Mesenchymal stem cell (in vitro differentiated cells and primary cell): ENCODE measurements at places on chromosomes 7 and 10.
A peak's percentile ranks its signal among the peaks of the same experiment; 100 is the strongest.

GRCh38 chr7:38142736-38143135 lies 35.3 kb upstream of the STARD3NL start:
- no peak overlapping the region for H3K27ac ChIP-seq
- DNase-seq: no peak
- no peaks in the 10 kb centered on the region for H3K36me3 ChIP-seq

DNA sequence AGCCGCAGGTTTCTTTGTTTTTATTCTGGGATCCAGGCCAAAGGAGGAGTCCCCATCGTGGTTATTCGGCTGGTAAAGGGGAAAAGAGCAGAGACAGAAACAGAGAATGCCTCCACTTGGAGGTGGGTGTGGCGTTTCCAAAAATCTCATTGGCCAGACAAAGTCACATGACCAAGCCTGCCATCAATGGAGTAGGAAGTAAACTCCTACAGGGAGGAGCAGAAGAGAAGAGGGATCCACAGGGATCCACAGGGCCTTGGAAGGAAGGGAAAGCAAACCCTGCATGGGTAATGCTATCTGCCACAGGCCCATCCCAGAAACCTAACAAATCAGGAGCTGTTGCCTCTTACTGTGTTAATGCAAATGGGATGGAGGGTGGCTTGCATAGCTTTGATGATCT lies 425.7 kb upstream of the GALNT17 start:
- H3K27me3 ChIP-seq: no peaks in the 10 kb centered on the region
- no peak overlapping the region for H3K4me3 ChIP-seq
- DNase-seq: no peak

DNA sequence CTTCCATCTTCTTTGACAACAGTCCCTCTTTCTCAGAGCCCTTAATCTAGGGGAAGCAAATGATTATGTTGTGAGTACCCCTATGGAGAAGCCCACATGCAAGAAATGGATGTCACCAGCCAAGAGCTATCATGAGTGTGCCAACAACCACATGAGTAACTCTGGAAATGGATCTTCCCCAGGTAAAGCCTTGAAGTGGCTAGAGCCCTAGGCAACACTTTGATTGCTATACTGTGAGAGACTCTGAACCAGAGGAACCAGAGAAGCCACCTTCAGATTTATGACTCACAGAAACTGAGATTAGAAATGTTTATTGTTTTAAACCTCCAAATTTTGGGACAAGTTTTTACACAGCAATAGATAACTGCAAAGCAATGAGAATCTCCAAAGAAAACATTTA lies 60.9 kb upstream of the COL1A2 start:
- DNase-seq: no peak
- no peak overlapping the region for H3K4me3 ChIP-seq
- H3K36me3 ChIP-seq: no peaks in the 10 kb centered on the region
- H3K27ac ChIP-seq: no peak overlapping the region
- no peaks in the 10 kb centered on the region for H3K4me1 ChIP-seq
- no peaks in the 10 kb centered on the region for H3K27me3 ChIP-seq

GRCh38 chr7:51312951-51313737 lies 3.5 kb downstream of the COBL start:
- H3K4me1 ChIP-seq: peaks cover 20% of the 10 kb centered on the region
- H3K27ac ChIP-seq: no peak overlapping the region
- peaks cover 46% of the 10 kb centered on the region for H3K27me3 ChIP-seq
- no peak for DNase-seq
- no peaks in the 10 kb centered on the region for H3K36me3 ChIP-seq
- H3K4me3 ChIP-seq: no peak overlapping the region

- DNase-seq: no peak
- H3K36me3 ChIP-seq: no peaks in the 10 kb centered on the region
- H3K27ac ChIP-seq: no peak overlapping the region
- no peak overlapping the region for H3K4me3 ChIP-seq
- H3K27me3 ChIP-seq: no peaks in the 10 kb centered on the region
- H3K4me1 ChIP-seq: no peaks in the 10 kb centered on the region
These were observed 86.9 kb downstream of the CPXM2 start for GRCh38 chr10:123804716-123805115.

- H3K36me3 ChIP-seq: no peaks in the 10 kb centered on the region
- DNase-seq: no peak
- H3K4me3 ChIP-seq: no peak overlapping the region
These were observed 50.9 kb downstream of the ANK3 start for GRCh38 chr10:60338786-60339185.

DNA sequence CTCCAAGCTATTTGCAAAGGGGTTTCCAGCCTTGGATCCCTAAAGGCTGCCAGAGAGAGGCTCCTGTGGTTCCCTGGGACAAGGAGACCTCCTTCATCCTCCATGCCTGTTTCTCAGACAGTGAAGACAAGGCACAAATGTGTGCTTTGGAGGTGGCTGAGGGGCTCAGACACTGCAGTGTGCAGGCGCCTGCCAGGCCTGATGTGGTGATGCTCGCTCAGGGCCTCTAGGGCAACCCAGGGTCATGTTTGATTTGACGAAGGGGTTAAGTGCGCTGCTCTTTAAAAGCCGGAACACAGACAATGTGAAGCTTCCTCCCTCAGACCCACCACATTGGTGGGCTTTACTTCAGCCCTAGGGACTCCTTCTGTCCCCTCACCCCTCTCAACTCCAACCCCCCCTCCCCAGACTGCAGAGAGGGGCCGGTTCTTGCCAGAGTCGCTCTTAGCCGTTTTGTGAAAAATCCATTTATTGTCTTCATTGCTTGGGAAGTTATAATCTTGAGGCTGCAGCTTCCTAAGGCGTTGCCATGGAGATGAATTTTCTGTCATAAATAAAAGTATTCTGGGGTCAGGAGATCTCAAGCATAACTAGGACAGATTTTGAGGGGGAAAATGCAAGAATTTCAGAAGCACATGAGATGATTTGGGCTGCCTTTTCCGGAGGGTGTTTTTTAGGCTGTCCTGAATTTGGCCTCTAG lies 35.8 kb downstream of the PDGFA start:
- no peak overlapping the region for H3K4me3 ChIP-seq
- H3K27me3 ChIP-seq: peaks cover 72% of the 10 kb centered on the region
- no peaks in the 10 kb centered on the region for H3K36me3 ChIP-seq
- DNase-seq: no peak
- no peak overlapping the region for H3K27ac ChIP-seq

DNA sequence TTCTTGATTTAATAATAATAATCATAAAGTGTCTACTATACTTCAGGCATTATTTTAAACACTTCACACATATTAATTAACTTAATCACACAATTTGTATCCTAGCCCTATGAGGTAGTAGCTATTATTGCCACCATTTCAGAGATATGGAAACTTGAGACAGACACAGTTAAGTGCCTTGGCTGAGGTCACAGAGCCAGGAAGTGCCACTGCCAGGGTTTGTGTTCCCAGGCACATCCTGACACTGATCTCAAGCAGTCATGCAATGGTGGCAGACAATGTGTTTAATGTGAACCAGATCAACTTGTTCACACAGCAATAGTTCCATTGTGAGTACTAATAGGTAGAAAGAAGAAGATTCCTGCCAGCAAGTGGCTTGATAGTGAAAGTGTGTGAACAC lies 666.0 kb downstream of the SUGCT start:
- H3K4me3 ChIP-seq: no peak overlapping the region
- H3K4me1 ChIP-seq: no peaks in the 10 kb centered on the region

- no peak for DNase-seq
- no peak overlapping the region for H3K4me3 ChIP-seq
- no peak overlapping the region for H3K27ac ChIP-seq
- H3K4me1 ChIP-seq: peaks cover 8% of the 10 kb centered on the region
- no peaks in the 10 kb centered on the region for H3K36me3 ChIP-seq
These were observed 19.6 kb downstream of the DLG5 start for GRCh38 chr10:77906951-77907421.

DNA sequence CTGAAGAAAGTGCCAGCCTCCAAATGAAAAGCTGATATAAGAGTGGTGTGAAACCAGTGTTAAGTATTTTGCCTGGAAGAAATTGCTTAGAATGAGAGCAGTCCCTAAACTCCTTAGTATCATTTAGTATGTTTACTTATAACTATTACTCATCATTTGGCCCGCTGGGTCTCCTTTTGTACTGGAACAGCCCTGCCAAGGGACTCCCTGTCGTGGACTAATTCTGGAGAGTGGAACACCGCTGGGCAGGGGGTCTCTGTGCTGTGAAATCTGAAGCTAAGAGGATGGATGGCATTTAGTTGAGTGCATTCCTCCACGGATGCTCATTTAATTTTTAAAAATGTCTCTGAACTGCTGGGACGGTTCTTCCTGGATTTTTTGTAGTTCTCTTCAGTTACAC lies 889.9 kb upstream of the C7orf33 start:
- H3K4me1 ChIP-seq: no peaks in the 10 kb centered on the region
- H3K36me3 ChIP-seq: no peaks in the 10 kb centered on the region
- DNase-seq: no peak
- no peaks in the 10 kb centered on the region for H3K27me3 ChIP-seq

DNA sequence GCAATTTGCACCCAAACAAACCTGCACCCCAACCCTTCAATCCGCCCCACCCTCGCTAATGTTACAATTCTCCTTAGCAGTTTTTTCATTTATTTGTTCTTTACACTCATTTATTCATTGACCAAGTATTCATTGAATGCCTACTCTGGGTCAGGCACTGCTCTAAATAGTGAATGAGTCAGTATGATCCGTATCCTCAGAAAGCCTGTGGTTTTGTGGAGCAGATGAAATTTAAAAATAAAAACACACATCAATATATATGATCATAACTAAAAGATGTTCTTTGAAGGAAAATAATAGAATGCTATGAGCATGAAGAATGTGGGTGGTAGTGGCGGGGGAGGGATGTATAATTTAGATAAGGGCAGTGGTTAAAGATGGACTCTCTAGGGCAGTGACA lies 13.3 kb downstream of the IFIT5 start:
- H3K27me3 ChIP-seq: no peaks in the 10 kb centered on the region
- H3K4me3 ChIP-seq: no peak overlapping the region
- H3K36me3 ChIP-seq: no peaks in the 10 kb centered on the region
- peaks cover 9% of the 10 kb centered on the region for H3K4me1 ChIP-seq

- no peak for DNase-seq
- no peaks in the 10 kb centered on the region for H3K27me3 ChIP-seq
- no peak overlapping the region for H3K27ac ChIP-seq
- H3K4me1 ChIP-seq: peaks cover 7% of the 10 kb centered on the region
These were observed 116.4 kb upstream of the KLF6 start for GRCh38 chr10:3901370-3901769.

DNA sequence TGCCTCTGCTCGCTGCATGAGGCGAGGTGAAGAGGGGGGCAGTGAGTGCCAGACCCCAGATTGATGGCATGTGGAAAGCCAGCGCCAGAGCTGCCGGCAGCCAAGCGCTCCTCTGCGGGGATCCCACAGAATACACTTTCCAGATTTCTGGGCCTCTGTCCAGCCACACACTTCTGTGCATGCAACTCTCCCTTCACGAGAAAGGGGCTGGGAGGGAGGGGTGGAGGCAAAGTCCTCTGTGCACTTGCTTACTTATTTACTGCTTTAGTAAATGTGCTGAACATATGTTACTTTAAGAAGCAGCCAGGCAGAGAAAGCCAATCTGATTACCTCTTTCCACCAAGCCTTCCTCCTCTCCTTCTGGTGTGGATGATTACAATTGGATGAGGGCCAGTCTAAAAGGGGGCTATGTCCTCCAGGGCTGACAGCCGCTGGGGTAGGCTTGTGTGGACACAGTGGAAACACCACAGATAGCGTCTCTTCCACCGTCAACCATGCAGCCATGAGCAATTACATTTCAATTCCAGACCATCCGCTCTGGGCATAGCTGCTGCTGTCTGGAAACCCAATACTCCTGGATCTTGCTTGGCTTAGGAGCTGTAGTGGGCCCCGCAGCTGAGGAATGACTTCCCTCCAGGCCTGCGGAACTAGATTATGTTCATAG lies 322.8 kb upstream of the ANKRD30A start:
- no peak overlapping the region for H3K27ac ChIP-seq
- peak; percentile 1 for DNase-seq
- no peaks in the 10 kb centered on the region for H3K27me3 ChIP-seq
- no peak overlapping the region for H3K4me3 ChIP-seq
- H3K36me3 ChIP-seq: no peaks in the 10 kb centered on the region

- H3K36me3 ChIP-seq: no peaks in the 10 kb centered on the region
- H3K4me1 ChIP-seq: no peaks in the 10 kb centered on the region
- no peak overlapping the region for H3K4me3 ChIP-seq
- no peak overlapping the region for H3K27ac ChIP-seq
- H3K27me3 ChIP-seq: no peaks in the 10 kb centered on the region
- no peak for DNase-seq
These were observed 165.3 kb downstream of the AGMO start for GRCh38 chr7:15396210-15397158.

DNA sequence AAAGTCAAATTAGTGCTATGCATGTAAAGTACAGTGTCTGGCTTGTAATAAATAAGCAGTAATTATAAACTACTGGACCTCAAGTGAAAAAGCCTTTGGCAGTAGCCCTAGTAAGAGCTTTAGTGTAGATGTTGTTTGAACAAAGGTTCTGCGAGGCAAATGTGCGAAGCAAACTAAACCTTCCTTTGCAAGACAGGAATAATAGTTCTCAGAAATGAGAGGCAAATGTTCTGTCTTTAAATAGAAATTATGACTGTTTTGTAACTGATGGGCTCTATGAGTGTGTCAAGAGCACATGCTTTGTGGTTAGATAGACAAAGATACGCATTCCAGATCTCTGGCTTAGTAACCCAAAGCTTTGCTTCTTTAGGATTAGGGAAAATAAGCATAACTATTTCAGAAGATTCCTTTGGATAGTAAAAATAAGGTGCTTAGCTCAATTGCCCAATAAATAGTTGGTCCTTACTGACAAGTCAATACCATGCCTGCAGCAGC lies 169.2 kb upstream of the CDC14C start:
- H3K27me3 ChIP-seq: no peaks in the 10 kb centered on the region
- no peak overlapping the region for H3K27ac ChIP-seq
- no peaks in the 10 kb centered on the region for H3K36me3 ChIP-seq
- DNase-seq: no peak

- H3K36me3 ChIP-seq: no peaks in the 10 kb centered on the region
- DNase-seq: peak; percentile 51
- no peaks in the 10 kb centered on the region for H3K27me3 ChIP-seq
- H3K27ac ChIP-seq: no peak overlapping the region
- H3K4me3 ChIP-seq: no peak overlapping the region
These were observed 144.7 kb downstream of the PLCE1 start for GRCh38 chr10:94138391-94138790.

DNA sequence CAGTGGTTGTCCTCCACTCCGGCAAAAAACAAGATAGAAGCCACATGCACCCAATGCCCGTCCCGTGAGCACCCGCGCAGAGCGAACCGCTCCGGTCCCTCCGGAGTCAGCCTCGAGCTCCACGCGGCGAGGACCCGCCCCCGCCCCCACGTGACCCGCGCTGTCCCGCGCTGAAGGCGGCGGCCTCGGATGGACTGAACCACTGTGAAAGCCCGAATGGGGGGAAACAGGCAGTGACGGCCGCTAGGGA lies 766 bp upstream of the EIF3B start:
- H3K27me3 ChIP-seq: no peaks in the 10 kb centered on the region
- DNase-seq: peak; percentile 92
- peak overlapping the region; percentile 96 for H3K4me3 ChIP-seq
